Activated T-cell treated with anti-CD3 and anti-CD28 coated beads, Interleukin-2, amount 50 U/mL, for 48 hours (primary cell): ENCODE measurements at places on chromosomes 5 and 9.

GRCh38 chr9:126794441-126794840 lies 10.4 kb upstream of the ZBTB43 start:
- DNase-seq: no peak

DNA sequence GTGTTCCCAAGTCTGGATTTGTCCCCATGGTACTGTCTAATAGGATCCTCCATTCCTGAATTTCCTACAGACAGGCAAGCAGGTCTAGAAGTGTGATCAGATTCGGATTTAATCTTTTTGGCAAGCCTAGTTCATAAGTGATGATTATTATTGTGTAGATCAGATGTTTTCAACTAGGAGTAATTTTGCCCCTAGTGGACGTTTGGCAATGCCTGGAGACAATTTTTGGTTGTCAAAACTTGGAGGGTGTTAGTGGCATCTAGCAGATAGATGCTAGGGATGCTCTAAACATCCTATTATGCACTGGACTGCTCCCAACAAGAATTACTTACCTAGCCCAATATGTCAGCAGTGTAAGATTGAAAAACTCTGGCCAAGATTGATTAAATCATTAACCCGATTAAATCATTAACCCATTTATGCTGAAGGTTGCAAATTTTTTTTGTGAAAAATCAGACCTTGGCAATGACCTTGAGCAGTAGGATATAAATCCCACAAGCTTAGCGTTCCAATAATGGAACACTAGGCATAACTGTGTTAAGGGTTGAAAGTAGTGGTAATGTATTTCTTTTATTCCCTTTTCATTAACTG lies 28.2 kb downstream of the TCERG1 start:
- no peak for DNase-seq

DNA sequence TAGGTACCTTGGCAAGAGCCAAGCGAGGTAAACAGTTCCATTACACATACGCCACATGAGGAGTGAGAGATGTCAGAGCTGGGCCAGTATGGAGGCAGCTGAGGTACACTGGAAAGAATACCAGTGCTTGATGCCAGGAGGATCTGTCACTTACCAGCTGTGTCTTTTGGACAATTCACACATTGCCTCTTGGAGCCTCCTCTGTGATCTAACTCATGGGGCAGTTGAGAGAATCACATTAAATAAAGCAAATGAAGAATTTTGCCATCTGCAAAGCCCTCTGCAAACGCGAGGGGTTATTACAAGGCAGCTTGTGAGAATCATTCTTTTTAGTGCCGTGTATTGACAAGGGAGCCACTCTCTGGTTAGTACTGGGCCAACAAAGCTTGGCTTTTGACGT lies 429.7 kb upstream of the KLF4 start:
- DNase-seq: no peak

GRCh38 chr9:134486143-134486591 lies 155.4 kb upstream of the COL5A1 start:
- DNase-seq: no peak

- no peak for DNase-seq
These were observed 705.7 kb downstream of the CETN3 start for GRCh38 chr5:89703817-89704216.

- DNase-seq: peak; percentile 85
These were observed 4.5 kb upstream of the SET start for GRCh38 chr9:128684325-128685199.

- DNase-seq: no peak
These were observed 29.9 kb downstream of the GLT6D1 start for GRCh38 chr9:135609366-135609955.

- no peak for DNase-seq
These were observed 197.9 kb downstream of the SH3GL2 start for GRCh38 chr9:17776735-17777134.

- no peak for DNase-seq
These were observed 37.6 kb downstream of the ACER2 start for GRCh38 chr9:19446361-19446861.

GRCh38 chr5:119578937-119579336 lies 50.4 kb upstream of the FAM170A start:
- DNase-seq: no peak

- no peak for DNase-seq
These were observed 113.1 kb upstream of the TNC start for GRCh38 chr9:115230924-115231515.

DNA sequence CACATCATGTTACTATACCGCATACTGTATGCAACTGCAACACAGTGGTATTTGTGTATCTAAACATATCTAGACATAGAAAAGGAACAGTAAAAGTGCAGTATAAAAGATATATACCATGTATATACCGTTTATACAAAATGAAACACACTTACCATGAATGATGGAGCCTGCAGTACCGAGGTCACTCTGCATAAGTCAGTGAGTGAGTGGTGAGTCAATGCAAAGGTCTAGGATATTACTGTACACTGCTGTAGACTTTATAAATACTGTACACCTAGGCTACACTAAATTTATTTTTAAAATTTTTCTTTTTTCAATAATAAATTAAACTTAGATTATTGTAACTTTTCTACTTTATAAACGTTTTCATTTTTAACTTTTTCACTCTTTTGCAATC lies 29.3 kb downstream of the PRELID2 start:
- no peak for DNase-seq

GRCh38 chr9:125902214-125902613 lies 155.0 kb downstream of the PBX3 start:
- DNase-seq: no peak

DNA sequence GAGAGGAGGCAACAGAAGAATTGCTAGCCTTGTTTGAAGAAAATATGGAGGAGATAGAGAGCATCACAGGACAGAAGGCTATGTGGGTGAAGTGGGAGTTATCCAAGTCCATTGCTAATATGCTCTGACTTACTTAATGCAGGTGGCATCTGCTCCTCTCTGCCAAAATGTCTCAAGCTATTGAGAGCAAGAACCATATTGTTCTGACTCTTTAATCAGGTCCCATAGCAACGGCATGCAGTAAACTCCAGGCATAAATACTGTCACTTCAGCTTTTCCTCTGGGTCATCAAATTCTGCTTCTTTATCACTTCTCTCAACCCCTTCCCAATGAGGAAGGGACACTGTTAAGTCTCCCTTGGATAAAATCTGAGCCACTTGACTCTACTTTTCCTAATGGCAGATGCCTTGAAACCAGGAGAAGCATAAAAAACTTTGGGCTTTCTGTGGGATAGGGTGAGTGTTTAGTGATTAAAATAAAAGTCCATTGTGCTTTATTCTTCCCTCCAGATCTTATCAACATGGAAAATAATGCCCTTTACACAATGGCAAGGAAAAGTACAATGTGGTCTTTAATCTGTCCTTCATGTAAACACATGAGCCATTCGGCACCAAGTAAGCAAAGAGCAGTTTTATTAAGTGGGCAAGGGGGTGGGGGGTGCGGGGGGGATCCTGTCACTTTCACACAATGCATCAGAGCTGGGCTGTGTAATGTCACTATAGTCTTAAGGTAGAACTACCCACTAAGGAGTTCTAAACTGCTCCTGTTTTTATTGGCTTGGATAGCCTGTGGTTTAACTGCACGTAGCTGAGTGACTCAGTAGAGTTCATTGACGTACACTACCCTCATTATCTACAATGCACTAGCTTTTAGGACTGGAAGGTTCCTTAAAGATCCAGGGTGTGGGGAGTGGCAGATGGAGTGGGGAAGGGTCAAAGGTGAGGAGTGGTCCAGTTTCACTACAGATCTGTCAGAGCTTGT lies 71.0 kb upstream of the TARS1 start:
- DNase-seq: no peak

DNA sequence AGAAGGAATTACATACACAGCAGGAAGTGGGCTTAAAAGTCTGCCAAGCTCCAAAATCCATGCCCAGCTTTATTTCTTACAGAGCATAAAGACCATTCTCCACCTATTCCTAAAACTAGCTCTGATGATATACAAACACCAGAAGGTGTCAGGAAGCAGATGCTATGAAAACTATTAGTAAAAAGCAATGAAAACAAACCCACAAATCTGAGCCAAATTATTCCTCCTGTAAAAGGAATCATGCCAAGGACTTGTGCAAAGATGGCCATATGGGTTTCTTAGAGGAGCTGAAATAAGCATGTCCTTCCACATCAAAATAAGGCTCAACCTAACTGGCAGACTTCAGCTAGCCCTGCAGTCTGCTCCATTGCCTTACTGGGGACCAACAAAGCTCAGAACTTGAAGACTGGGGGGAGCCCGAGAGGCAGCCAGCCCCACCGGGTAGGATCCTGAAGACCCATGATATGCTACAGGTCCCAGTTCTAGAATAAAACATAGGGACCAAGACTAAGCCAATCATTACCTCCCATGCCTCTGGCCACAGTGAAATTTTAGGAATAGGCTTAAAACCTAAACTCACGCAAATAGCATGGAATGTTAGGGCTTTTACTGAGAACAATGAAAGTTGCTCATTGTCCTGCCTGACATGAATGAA lies 42.8 kb upstream of the GABRP start:
- DNase-seq: no peak

GRCh38 chr9:108933231-108933717 lies 650 bp downstream of the ELP1 start:
- DNase-seq: no peak

GRCh38 chr5:62348723-62349481 lies 42.9 kb downstream of the KIF2A start:
- DNase-seq: no peak

GRCh38 chr9:35656831-35657545 lies 831 bp downstream of the RMRP start:
- no peak for DNase-seq

DNA sequence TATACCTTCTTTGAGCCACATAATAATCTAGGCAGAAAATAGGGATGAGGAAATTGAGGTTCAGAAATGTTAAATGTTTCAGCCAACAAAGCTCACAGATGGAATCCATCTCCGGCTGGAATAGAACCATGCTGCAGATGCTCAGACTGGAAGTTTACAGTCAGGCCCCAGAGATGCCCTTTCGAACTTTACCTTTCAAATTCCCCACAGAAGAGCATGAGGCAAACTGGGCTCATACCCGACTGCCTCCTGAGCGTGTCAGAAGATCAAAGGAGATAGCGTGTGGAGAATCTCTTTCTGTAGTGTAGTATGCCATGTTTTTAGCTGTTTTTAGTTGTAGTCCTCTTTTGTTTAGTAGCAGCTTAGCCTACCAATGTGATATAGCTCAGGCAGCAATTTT lies 72.0 kb upstream of the DAP start:
- DNase-seq: no peak

- DNase-seq: no peak
These were observed 1.6 kb downstream of the PDGFRB start for GRCh38 chr5:150153957-150154617.

- no peak for DNase-seq
These were observed 192.4 kb downstream of the GAS1 start for GRCh38 chr9:86754581-86755560.

DNA sequence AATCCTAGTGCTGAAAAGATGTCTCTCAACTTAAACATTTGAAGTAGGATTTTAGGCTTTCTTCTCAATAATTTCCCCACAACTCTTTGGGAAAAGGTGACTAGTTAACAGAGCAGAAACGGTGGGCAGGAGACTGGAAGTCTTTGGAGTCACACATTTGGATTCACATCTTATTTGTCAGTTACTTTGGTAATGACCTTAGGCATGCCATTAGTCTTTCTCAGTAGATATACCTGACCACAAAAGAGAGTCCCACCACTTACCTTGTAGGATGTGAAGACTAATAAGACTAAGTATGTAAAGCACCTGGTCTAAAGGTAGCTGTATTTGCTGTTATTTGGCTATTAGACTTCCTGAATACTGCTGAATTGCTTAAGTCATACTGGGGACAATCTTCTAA lies 35.4 kb downstream of the DAP start:
- no peak for DNase-seq

DNA sequence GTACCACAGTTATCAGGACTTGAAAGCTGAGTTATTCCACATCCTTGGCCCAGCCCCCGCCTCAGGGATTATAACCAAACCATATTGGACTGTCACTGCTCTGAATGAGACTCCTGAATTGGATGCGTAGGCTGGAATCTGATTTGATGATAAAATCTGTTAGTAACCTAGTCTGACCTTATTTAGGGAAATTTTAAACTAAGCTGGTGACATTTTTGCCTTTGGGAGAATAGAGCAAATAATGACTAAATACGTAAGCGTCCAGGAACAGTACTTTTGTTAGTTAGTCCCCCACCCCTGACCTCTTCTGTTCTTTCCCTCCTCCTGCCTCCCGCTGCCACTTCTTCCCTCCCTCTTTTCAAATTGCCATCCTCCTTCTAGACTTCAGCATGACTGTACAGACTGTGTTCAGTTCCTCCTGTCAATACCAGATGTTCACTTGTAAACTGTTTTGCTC lies 92.6 kb downstream of the TLE4 start:
- DNase-seq: no peak

DNA sequence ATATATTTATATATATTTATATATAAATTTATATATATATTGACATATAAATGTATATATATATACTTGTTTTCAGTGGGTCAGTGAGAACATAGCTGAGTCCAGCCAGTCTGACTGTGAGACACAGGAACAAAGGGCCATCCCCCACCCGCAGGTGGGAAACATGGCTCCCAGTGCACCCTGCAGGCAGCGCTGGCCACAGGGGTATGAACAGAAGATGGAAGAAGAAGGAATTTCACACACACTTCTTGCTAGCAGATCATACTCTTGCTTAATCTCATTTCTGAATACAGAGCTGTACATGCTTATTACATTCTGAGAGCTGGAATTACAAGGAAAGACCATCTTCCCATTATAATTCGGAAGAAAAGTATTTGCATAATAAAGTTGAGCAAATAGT lies 595.4 kb downstream of the IRX1 start:
- no peak for DNase-seq

GRCh38 chr9:33124046-33124445 lies 43.1 kb downstream of the B4GALT1 start:
- no peak for DNase-seq

DNA sequence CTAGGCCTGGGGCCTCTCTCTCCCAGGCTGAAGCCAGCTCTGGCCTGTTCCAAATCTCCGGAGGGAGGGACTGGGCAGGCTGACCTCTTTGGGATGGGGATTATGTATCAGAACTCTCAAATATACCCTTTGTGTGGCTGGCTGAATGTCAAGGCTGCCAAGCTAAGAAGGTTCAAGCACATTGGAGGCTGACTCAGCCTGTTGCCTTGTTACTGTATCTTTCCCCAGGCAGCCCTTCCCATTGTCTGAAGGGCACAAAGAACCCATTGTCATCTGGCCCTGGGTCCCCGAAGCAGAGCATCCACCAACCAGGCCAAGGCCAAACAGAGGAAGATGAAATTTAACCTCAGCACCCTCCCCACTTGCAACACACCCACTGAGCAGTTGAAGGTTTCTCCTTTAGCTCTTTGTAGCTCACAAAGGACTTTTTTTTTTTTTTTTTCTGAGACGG lies 7.3 kb upstream of the SPARC start:
- no peak for DNase-seq

DNA sequence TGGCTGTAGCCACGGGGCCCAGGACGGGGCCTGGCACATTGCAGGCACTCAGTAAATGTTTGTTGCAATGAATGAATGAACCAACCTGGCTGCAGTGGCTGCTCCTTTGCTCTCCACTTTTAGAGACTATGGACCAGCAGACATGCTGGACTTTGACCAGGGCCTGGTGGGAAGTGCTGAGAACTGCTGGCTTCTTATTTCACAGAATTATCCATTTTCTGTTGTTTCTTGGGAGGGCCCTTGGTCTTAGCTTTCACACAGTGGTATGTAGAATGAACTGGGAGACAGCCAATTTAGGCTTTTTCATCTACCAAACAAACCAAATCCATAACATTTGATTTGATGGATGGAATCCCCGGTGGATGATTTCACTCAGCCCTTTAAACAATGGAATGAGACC lies 78.0 kb upstream of the LHFPL2 start:
- no peak for DNase-seq
